ENCODE measurements at places on chromosomes 12 and 14.

GRCh38 chr12:105292705-105293104 is 37.8 kb upstream of the C12orf75 start:
- no peak for DNase-seq

DNA sequence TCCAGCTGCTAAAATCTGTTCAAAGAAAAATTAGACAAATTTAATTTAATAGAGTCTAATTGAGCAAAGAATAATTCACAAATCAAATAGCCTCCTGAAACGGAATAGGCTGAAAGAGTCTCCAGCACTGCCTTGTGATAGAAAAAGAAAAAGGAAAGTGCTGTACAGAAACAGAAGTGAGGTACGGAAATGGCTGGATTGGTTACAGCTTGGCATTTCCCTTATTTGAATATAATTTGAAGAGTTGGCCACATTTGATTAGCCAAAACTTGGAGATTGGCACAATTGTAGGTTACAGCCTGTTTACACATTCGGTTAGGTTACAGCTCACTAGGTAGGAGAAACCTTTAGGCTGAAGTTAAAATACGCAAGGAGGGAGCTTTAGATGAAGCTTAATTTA is 24.8 kb upstream of the PCED1B start:
- DNase-seq: no peak

DNA sequence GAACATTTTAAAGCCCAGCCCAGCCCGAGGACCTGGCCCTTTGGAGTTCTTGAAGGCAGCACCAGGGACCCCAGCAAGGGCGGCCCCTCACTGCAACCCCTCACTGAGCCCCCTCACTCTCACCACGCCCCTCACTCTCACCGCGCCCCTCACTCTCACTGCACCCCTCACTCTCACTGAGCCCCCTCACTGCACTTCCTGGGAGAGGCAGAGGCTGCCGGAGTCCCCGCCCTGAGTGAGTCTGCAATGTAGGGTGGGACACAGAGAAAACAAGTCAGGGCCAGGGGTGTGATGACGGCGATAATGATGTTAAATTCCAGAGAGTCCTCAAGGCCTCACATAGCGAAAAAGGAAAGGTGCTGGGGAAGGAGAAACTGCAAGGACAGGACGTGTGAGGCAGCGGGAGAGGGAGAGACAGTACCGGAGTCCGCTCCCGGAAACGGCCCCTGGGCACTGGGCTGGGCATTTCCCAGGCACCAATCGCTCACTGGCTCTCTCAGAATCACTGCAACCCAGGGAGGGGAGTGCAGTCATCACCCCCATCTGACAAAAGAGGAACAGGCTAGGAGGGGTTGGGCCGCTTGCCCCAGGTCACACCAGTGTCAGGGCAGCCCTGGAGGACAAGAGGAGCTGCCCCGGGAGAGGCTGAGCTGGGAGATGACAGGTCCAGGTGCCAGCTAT is 24.9 kb downstream of the CCDC88C start:
- DNase-seq: no peak

- DNase-seq: no peak
These were observed 2.5 kb downstream of the HSPB8 start for GRCh38 chr12:119181202-119181601.

GRCh38 chr14:21734457-21735074 is 60.9 kb upstream of the OR4E1 start:
- no peak for DNase-seq

GRCh38 chr12:10048526-10048925 is 18.0 kb downstream of the CLEC9A start:
- no peak for DNase-seq

GRCh38 chr12:3310271-3311026 is 180.6 kb upstream of the PRMT8 start:
- DNase-seq: no peak

GRCh38 chr12:122738571-122738970 is 7.9 kb upstream of the HCAR1 start:
- DNase-seq: no peak

DNA sequence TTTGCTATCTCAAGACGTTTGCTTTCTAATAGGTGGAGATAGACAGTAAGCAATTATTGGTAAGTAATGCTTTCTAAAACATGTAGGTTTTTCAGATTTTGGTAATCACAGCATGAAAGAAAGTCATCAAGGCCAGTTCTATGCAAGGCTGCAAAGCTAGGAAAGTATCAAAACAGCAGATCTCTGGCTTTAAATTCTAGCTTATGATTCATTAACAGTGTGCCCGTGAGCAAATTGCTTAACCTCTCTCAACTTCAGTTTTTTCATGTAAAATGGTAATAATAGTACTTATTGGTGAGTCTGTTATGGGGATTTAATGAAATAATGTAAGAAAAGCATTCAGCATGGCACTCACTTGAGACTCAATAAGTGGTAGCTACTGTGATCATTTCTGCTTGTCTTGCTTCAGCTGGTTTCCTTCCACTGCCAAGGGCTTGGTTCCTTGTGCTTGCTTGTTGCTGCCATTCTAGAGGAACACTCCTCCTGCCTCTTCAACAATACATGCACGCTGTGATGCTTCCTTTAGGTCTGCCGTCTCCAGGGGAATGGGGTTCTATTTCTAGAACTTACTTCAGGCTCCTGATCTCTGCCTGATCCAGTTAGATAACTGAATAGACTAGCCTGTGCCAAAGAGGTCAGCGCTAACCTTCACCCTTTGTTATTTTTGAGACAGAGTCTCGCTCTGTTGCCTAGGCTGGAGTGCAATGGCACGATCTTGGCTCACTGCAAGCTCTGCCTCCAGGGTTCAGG is 88.4 kb downstream of the CAND1 start:
- DNase-seq: no peak

- no peak for DNase-seq
These were observed 216.5 kb downstream of the PHLDA1 start for GRCh38 chr12:75814851-75815754.
